ENCODE measurements at places on chromosomes 16 and 17.

GRCh38 chr16:82769845-82770244, 143.1 kb downstream of the CDH13 start:
- DNase-seq, result no peak

DNA sequence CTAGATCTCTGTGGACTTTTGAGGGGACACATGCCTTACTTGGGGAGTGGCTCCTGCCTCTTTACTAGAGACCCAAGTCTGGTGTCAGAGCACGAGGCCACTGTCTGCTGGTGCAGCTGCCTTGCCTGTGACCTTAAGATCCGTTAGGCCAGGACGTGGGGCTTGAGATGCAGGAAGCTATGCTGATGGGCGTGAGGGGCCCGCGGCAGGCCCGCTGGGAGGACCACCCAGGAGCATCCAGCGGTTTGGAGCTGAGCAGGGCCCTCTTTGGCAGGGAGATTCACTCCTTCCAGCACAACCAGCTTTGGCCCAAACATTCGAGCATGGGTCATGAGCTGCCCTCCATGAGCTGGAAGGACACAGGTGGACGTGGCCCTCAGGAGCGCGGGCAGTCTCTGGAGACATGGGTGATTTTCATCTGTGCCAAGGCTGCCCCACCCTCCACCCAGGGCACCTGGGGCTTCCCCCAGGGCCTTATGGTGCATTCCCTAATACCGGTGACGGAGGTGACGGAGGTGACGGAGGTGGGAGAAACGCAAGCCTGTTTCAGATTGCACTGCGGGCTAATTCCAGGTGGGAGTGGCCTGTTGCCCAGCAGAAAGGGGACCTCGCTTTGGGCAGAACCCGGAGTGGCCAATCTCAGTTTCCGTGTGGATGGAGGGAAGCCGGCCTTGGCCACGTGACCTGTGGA, 12.7 kb downstream of the LGALS3BP start:
- no peak for DNase-seq

DNA sequence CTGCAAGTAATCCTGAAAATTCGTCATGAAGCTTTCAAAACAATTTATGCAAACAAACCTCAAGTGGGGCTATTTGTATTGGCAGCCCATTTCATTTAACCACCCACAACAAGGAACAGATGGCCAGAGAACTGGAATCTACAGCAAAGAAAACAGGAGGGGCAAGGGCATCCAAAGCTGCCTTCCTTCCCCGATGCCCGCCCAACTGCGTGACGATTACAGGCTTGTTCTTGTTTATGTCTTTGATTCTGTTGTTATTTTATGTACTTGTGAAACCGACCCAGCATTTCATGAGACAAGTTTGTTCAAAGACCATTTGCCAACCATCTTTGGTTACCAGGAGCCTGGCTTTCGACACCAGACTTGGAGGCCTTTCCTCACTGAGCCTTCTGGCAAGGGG, 59.1 kb upstream of the IRX6 start:
- no peak for DNase-seq

DNA sequence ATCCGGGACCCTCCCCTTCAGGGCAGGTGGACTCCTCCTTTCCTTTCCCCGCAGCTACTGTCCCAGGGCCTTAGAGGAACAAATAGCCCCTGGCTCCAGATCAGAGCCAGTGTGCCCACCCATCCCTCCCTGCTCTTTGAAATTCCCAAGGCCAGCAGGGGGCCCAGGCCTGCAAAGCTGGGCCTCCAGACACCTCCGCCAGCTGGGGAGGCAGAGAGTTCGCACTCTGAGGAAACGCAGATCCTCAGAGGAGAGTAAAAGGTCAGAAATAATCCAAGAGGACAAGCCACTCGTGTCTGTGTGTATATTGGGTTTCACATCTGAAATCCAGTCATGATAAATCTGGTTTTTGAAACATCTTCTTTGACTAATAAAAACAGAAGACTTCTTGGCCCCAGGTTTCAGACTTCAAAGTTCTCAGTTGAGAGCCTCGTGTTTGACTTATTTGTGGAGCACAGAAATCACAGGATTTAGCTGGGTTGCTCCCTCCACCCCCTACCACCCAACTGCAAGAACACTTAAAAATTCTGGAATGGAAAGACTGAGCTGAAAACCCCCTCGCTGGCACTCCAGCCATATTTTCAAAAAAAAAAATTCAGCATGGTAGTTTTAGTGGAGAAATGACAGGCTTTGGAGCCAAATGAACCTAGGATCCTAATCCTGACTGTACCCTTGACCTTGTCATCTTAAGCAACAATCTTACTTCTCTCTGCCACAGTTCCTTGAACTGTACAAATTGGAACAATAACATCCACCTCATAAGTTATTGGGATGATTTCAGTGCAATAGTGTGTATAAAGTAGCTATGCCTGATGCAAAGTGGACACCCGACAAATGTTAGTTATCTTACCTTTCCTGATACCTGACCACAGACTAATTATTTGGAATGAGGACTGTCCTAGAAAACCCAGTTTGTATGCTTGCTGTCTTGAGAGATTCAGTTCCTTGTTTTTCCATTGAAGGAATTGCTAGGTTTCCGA, 44.5 kb upstream of the TBX2 start:
- DNase-seq, result no peak

DNA sequence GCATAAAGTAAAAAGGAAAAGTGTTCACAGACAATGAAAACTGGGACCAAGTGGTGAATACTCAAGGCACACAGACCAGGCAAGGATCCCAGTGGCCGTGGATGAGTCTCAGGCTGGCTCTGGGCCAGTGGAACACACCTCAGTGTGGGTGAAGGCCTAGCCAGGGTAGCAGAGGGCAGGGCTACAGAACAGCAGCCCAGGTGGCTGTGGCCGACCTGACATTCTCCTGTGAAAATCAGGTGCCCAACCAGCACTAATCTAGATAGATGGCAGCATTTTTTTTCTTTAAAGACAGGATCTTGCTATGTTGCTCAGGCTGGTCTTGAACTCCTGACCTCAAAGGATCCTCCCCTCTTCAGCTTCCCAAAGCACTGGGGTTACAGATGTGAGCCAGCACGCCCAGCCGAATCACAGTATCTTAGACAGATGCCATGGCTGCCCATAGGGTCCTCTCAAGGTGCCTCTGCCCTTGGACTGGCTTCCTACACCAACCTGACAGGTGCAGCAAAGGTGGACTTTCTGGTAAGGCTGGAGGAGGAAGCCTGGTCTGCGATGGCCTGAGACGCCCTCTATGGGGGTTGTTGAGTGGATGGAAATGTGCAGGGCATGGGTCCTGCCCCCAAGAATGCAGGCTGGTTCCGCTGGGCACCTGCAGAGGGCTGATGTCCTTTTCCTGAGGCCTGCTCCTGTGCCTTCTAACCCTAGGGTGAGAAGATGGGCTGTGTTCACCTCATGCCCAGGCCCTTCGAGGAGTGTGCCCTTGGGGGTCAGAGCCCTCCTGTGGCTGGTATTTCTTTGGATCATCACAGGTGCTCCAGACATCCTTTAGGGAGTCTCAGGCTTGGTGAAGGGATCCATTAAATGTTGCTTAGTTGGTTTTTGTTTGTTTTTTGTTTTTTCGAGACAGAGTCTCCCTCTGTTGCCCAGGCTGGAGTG, 3.8 kb upstream of the P4HB start:
- no peak for DNase-seq

- no peak for DNase-seq
Observed at GRCh38 chr16:79320956-79321355, 279.6 kb downstream of the MAF start.

DNA sequence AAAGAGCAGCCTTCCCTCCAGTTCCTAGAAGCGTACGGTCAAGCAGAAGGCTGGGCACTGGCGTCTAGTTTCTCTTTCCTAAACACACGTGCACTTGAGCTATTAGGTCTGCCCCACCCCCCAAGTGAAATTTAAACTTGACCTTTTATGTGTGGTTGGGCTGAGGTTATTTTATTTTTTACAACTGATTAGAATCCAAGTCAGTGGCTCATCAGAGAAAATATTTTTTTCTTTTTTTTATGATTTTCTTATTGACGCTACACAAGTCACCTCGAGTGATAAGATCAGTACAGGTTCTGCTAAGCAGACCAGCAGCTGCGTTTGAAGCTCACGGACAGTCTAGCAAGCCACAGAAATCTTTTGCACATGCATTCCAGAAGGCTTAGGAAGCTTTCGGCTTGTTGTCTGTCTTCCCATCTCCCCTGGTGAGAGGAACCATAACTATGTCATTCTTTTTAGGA, 95.1 kb downstream of the ZFHX3 start:
- no peak for DNase-seq

- DNase-seq, result no peak
Observed at GRCh38 chr17:70073310-70073709, 1.7 kb upstream of the KCNJ16 start.

DNA sequence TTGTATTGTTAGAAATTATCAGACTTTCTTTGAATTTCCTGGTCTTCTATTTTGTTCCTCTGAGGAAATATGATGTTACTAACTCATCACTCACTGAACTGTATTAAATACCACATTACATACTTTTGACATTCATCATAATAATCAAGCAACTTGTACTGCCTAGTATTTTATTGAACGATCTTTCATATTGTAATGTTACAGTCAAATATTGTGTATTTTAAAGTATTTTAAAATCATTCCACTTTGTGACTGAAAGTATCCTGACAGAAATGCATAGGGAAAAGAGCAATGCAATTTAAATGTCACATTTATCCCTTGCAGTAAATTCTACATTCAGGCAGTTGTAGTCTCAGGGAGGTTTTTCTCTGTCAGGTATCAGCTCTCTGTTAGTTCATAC, 1557.4 kb downstream of the CDH8 start:
- no peak for DNase-seq

DNA sequence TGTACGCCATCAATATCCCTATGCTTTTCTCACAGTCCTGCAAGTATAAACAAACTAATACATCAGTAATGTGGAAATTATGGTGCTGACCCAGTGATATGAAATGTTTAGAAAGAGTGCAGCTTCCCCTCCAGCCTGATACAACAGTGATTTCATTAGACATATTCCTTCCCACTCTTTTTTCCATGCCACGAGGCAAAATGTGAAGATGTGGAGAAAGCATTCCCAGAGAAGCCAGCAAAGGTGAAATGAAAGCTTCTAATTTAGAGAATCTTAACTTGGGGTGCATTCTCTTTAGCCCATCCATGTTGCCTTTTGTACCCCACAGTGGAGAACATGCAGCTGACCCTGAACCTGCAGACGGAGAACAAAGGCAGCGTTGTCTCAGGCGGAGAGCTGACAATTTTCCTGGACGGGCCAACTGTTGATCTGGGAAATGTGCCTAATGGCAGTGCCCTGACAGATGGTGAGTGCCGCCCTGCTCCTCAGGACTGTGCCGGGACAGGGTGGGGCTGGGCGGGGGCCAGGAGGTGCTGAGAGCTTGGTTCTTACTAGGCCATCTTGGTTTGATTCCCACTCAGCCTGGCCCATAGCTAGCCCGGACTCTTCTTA, 77.8 kb downstream of the WWP2 start:
- DNase-seq, result no peak

DNA sequence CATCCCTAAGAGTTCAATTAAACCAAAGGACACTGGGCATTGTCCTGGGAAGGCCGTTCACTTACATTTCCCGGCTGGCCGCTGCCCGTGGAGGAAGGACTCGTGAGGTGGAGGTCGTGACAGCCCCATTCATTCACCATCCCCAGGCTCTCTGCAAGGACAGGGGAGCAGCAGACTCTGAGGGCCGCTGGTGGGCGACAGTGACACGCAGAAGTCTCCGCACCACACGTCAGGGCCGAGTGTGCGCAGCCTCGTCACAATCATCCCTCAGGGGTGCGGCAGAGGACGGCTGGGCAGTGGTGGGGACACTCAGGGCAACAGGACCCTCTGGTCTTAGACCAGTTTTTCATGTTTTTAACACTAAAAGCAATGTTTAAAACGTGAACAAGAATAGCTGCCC, 21.7 kb downstream of the UNKL start:
- no peak for DNase-seq

- no peak for DNase-seq
Observed at GRCh38 chr17:49016775-49017463, 19.7 kb downstream of the IGF2BP1 start.

DNA sequence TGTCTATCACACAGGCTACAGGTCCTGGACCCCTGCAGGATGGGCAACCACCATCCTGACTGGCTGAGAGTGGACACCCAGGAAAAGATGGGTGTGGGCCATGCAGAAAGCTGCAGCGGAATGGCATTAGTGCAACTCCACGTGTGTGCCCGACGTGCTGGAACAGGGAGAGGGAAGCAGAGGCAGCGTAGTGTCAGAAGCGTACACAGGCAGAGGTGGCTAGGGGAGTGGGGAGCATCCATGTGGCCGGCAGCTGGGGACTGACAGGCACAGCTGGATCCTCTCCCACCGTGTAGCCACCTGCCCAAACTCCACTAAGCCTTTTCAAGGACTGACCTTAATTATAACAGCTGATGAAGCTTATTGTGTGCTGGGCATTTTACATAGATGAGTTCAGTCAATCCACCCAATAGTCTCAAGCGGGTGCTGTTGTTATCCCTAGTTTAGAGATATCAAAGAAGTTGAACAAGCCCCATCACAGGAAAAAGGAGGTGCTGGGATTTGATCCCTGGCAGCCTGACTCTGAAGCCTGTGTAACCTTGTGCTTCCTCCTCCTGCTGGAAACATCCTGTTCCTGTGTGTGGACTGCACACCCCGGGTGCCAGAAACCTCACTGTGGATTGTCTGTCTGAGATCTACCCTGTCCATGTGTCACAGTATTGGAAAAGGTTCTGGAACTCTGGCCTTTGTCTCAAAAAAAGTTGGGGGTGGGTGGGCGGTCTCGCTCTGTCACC, 114.0 kb downstream of the PRKCA start:
- no peak for DNase-seq

GRCh38 chr16:3020604-3021448, 658 bp downstream of the TNFRSF12A start:
- no peak for DNase-seq

- DNase-seq, result no peak
Observed at GRCh38 chr17:13576661-13577526, 24.8 kb downstream of the HS3ST3A1 start.

DNA sequence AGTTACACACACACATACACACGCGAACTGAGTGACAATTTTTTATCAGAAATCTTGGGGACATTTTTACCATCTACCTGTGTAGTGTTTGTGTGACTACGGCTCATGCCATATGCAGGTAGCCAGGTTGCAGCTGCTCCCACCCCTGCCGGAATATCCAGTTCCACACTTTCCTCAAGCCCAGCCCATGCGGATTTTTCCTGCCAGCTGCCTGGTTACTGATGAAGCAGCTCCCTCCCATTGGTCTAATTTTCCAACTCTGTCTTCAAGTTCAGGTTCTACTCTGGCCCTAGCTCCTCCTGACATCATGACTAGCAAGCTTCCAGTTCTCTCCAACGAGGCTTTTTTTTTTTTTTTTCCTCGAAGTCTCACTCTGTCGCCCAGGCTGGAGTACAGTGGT, 4.8 kb downstream of the GSG1L2 start:
- no peak for DNase-seq

DNA sequence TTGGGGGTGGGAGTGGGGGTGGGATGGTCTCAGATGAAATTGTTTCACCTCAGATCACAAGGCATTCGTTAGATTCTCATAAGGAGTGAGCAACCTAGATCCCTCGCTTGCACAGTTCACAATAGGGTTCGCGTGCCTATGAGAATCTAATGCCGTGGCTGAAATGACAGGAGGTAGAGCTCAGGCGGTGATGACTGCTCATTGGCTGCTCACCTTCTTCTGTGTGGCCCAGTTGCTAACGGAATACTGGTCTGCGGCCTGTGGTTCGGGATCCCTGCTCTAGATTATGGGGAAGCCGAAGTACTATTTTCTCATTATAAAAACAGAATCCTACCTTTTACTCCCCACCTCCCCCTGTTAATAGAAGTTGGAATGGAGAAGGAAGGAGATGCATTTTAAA, 18.9 kb downstream of the CLTC start:
- DNase-seq, result no peak

- no peak for DNase-seq
Observed at GRCh38 chr16:12542818-12543699, 260.6 kb downstream of the CPPED1 start.

All from GM19239 (cell line).